ENCODE measurements at places on chromosomes 5 and 9. TPM values are rescaled to one million over a fixed set of nuclear protein-coding genes. Genes with fewer than 3 reads are reported as not detected.

DNA sequence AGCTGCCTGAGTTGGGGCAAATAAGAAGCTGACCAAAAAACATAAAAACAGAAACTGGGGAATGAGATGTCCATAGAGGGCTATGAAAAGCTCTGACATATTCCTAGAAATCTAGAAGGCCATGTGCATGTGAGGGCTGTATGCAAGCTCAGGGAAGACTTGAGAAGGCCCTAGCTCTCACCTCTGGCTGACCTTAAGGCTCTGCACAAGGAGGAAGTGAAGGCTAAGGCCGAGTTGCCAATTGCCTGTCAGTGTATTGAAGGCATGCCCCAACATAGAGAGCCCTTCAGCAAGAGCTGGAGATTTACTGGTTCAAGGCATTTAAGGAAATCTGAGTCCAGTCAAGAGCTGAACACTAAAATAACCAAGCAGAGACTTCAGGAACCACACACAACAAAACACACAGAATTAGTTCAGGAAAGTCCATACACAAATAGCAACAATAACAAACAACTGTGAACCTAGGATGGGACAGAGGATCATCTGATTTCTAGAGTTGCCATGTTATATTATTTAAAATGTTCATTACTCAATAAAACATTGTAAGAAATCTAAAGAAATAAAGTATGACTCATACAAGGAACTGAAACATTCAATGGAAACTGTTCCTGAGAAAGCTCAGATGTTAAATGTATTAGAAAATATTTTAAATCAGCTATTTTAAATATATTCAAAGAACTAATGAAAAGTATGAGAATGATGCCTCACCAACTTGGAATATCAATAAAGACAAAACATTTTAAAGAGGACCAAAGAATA, 161.8 kb downstream of the AUH start:
- DNase-seq: no peak
- no peaks in the 10 kb centered on the region for H3K36me3 ChIP-seq
- H3K27ac ChIP-seq: no peak overlapping the region
- no peaks in the 10 kb centered on the region for H3K27me3 ChIP-seq
- no peak overlapping the region for H3K4me3 ChIP-seq

MTX3 gene
- total RNA-seq: 18.1 TPM

ZNF883 gene
- not detected for total RNA-seq

TRAF1 gene
- 4.7 TPM for total RNA-seq

All from Panc1 (cell line).